Effector memory CD4-positive, alpha-beta T cell (primary cell): ENCODE measurements at places on chromosomes 12 and 14.

DNA sequence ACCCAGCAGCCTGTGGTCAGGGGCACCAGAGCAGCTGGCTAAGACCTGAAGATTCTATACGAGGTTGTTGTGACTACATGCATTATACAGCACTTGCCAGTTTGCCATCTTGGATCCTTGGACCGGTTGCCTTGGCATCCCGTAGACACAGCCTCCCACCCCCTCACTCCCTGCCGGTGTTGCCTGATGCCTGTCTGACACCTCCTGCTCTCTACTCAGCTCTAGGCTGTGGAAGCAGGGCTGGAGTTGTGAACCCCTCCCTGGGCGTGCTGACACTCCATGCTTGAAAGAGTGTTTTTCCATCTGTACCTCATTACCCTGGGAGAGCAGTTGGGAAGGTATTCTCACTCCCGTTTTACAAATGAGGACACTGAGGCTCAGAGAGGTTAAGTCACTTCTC is 2.5 kb downstream of the CHGA start:
- DNase-seq, result no peak

GRCh38 chr12:17950898-17951297 is 139.1 kb downstream of the RERGL start:
- DNase-seq, result no peak

- DNase-seq, result no peak
Observed at GRCh38 chr14:24179294-24179960, 7.5 kb downstream of the REC8 start.

DNA sequence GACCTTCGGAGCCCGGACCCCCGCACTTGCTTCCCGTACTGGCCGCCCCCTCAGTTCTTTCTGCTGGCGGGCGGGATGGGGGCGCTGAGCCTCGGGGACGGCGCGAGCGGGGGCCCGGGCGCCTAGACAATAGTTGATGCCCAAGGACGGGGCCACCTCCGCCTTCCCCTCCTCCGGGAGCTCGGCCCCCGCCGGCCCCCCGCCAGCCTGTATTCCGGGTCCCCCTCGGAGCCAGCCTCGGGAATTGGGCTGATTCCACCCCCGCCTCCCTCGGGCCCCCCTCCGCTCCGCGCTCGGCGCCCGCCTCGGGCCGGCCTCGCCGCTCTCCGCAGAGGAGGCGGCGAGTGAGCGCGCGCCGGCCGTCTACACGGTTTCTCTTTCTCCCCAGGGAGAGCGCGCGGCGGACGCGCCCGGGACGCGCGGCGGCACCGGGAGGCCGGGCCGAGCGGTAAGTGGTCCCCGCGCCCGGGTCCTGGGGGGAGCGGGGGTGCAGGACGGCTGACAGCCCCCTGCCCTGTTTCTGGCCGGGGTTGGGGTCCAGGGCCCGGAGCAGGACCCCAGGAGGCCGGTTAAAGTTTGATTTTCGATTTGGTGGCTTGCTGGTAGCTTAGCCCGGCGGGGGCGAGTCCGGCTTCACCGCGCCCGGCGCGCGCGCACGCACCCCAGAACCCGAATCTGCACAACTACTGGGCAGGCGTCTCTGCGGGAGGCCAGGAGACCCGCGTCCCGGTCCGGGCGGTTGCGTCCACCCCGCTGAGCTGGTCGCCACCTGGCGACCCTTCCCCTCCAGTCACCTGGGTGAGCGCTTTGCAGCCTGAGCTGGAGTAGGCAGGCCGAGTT is 413.7 kb downstream of the PCNX1 start:
- DNase-seq, result peak; percentile 39

GRCh38 chr12:44874981-44875416 is 1.1 kb downstream of the NELL2 start:
- DNase-seq, result peak; percentile 6

DNA sequence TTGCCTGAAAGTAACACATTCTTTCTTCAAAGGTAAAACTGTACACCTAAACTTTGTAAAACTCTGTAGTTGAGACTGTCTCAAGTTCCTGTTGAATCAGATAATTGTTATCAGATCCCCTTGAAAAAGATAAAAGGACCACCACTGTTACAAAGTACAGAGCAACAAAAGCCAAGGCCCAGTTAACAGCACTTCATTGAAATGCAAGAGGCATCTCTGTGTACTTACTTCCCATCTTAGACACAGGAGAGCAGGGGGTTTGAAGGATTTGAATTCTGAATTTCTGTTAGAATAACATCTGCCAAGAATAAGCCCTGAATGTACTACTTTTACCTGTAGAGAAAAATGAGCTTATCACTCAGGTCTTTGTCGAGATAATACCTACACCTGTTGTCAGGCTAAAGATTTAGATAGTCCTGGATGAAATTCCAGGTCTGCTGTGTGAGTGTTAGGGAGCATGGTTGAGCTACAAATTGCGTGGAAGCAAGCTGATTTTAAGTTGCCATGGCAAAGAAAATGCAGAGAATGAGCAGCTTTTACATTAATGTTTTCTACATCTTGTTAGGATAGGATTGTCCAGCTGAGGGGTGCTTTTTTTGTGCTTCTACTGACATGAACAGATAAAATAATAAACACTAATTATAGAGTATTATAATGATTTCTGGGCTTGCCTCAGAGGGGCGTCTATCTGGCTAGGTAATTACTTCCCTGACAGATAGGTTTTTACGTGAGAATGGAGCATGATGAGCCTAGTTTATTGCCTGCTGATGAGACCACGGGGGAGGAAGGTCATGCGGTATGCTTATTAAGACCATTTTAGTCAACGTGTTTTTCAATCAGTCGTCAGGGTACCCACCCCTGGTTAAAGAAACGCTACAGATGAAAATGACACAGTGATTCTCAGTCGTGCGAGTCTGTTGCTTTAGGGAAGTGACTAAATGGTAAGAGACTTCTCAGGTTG is 309.2 kb downstream of the PAWR start:
- no peak for DNase-seq

- no peak for DNase-seq
Observed at GRCh38 chr12:4849115-4849541, 60.6 kb upstream of the KCNA1 start.

DNA sequence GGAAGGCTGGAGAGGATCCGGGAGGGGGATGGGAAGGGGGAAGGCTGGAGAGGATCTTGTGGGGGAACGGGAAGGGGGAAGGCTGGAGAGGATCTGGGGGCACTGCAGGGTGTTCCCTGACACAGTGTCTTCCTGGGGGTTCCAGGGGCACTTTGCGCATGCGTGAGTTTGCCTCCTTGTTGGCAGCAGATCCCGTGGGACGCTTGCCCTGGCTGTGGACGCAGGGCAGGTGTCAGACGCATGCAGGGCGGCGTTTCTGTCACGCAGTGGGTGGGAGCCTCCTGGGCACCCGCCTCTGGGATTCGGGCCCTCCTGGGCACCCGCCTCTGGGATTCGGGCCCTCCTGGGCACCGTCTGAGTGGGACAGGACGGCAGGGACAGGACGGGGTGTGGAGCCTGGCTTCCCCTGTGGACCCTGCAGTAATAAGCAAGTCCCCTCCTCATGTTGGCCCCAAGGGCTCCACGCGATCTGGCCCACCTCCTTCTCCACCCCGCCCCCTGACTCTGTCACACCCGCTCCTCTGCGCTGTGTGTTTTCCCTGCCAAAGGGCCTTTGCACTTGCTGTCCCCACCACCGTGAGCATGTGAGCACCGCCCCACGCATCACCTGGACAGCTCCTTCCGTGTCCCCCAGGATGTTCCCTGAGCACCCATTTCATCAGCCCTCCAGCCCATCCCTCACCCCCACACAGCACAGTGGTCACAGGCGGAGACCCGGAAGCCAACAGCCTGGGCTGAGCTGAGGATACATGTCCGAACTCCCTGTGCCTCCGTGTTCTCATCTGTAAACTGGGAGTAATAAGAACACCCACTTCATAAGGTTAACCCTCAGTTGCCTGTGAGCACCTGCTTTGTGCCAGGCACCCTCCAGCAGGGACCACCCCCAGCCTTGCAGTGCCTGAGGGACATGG is 4.4 kb downstream of the MMP17 start:
- no peak for DNase-seq

DNA sequence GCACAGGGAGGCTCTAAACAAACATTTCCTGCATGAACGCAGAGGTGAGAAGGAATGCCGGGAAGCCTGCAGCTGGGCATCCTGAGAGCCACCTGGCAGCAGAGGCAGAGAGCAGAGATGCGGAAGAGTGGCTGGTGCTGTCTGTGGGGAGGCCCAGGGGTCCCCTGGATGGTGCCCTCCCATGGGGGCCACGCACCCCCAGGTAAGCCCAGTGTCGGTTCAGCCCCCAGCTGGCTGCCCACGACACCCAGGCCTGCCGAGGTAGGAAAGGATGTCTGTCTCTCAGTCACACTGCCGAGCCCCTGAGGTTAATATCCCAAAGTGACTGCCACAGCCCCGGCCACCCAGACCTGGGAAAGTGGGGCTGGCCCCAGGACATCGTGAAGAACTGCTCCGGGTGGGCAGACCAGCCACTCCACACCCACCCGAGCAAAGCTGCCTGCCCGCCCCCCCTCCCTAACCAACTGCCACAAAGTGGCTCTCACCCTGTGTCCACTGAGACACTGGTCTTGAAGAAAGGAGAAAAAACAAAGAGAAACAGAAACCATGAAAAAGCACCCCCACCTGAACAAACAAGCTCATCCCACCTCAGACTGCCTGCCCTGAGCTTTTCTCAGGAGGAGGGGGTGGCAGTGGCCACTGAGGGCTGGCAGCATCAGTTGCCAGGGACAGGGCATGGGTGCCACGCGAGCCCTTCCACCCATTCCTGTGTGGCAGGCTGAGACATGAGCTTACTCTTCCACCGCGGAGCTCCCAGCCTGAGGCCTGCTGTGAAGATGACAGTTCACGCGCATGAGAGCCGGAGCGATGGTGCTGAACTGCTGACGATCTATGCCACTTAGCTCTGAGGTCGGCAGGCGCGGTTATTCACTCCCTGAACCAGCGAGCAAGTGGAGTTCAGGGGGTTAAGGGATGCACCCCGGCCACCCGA is 40.8 kb downstream of the CCDC88C start:
- DNase-seq, result no peak

- DNase-seq, result peak; percentile 43
Observed at GRCh38 chr14:106506881-106507305, 980.5 kb downstream of the TMEM121 start.

DNA sequence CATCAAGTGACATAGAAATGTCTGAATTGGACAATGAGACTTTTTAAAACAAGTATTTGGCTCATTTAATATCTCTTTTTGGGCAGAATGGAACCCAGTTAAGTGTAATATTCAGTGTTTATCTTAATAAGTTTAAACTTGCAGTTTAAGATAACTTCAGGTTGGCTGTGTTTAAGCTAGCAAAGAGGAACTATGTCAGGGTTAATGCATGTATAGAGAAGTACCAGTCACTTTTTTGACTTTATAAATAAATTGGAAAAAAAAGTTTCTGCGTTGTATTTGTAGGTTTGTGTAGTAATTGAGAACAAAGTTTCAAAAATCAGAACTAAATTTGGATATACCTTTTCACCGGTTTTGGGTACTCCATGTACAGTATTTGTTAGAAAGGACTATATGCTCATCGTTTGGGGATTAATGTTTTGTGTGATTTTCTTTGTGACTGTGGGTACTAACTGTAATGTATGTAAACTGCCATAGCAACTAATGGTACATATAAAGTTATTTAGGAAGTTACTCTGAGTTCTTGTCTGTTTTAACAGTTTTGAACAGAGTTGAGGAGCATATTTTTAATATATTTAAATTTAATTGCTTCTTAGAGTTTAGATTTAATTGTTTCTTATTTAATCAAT is 4.5 kb downstream of the HMGA2 start:
- no peak for DNase-seq
